ENCODE measurements at places on chromosomes 5 and 9.

- DNase-seq, result no peak
Measured at GRCh38 chr9:120524863-120525262, 55.1 kb downstream of the CDK5RAP2 start.

- DNase-seq, result no peak
Measured at GRCh38 chr5:149860801-149861322, 83.7 kb downstream of the PDE6A start.

DNA sequence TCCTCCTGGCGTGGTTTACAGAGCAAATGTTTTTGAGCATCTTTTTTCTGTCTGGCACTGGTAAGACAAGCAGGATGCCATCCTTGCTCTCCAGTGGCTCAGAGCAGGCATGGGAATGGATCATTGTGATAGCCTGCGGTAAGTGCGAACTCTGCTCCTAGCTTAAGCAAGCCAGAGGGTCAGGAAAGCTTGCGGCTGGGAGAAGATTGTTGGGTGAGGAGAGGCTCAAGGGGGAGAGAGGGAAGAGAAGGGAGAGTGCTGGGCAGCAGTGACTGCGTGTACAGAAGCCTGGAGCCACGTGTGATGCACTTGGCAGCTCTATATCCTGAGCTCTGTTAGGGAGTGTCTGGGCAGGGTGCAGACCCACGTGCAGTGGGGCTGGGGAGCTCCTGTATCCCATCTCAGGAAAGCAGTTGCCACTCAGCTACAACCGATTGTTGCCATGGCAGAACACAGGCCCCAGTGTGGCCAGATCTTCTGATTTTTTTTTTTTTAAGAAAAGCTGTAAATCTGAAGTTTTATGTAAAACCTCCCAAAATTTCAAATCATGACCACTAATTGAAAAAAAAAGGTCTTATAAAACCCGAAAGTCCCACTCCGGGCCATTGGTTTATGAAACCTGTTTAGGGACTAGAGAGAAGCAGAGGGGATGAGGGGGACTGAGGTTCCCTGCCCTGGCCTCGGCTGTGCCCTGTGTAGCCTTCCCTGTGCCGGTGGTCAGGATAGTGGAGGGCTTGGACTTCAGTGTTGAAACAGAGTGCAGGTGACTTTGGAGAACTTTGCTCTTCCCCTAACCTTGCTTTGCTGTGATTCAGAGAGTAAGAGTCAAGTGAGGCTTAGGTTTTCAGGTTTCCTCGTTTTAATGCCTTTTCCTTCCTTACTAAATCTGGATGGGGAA lies 67.3 kb downstream of the ZNF618 start:
- no peak for DNase-seq

GRCh38 chr5:145838276-145838675 lies 3.1 kb upstream of the PRELID2 start:
- DNase-seq, result no peak

- DNase-seq, result no peak
Measured at GRCh38 chr5:163363389-163363788, 74.0 kb upstream of the CCNG1 start.

DNA sequence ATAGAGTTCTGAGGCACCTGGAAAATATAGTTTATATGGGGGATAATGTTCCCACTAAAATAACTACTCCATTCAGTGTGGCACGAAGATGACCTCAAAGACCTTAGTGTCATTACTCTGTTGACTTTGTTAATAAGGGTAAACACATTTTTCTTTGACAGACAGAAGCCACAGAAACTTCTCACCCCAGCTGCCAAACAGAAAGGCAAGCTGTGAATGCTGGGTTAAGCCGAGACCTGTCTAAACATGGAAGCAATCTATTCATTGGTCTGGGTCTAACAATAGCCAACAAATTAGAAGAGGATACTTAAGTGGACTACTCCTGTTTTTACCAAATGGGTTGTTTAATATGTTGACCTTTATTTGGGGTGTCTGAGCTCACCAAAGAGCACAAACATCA lies 171.4 kb downstream of the TLE1 start:
- no peak for DNase-seq

DNA sequence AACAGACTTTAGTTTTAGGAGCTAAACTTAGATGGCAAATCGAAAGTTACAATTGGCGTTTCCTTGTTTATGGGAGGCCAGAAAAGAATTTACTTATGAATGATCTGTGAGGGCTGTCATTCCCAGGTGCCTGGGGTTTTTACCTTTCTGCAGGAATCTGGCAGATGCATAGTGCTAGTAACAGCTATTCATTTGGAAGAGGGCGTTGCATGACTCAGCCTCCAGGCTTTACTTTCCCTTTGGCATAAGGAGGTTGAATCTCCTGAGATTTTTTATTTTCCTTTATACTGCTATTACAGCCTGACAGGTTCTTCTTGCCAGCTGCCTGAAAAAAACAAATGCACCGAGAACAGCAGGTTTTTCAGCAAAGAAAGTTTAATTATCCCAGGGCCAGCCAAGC lies 30.0 kb downstream of the CARD6 start:
- peak; percentile 6 for DNase-seq

DNA sequence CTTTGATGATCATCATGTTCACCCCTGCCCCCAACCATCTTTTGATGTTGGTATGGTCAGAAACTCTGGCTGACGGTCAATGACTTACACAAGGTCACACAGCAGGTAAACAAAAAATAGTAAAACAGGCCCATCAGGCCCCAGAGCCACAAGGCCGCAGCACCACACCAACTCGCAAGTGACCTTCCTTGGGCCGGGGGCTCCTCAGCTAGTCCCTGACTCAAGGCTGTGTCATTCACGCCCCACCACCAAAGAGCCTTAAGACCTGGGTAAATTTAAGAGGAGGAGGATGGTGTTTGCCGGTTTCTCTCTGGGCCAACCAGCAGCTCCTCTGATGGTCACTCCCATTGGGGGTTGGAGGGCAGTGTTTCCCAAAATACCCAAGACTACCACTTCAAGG lies 55.8 kb downstream of the PSMB7 start:
- DNase-seq, result no peak

- DNase-seq, result no peak
Measured at GRCh38 chr9:37209431-37210386, 89.3 kb downstream of the ZCCHC7 start.

GRCh38 chr5:110262749-110263148 lies 463.7 kb downstream of the TMEM232 start:
- DNase-seq, result peak; percentile 71

DNA sequence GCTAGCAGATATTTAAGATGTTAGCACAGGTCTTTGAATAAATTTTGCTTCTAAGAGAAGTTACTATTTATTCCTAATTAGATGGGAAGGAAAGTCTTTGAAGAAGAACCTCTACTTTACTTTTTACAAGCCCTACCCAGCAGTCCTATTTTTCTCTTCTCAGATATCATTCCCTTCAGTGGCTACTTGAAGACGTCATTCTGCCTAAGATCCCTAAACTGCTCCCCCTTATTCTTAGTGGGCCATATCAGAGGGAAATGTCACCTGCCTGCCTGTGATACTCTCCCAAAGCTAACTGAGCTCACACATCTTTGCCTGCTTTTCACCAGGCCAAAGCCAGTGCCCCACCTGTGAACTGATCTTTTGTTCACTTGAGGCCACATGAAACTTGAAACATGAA lies 16.5 kb upstream of the TMED9 start:
- no peak for DNase-seq

DNA sequence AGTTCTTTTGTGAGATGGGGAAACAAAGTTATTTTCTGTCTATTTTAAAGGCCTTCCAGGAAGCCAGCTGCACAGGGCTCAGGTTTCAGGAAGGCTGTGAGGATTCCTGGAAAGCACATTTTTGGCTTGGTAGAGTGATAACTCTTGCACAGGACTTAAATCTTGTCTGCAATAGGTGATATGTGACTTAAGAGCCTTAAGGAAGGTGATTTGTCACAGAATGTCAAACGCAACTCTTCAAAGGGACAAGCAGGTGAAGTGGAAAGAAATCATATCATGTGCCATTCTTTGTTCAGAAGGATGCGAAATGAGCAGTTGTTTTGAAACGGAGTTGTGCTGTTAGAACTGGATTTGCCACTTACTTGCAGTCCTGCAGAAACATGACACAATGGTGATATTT lies 459.3 kb downstream of the MAT2B start:
- peak; percentile 53 for DNase-seq

DNA sequence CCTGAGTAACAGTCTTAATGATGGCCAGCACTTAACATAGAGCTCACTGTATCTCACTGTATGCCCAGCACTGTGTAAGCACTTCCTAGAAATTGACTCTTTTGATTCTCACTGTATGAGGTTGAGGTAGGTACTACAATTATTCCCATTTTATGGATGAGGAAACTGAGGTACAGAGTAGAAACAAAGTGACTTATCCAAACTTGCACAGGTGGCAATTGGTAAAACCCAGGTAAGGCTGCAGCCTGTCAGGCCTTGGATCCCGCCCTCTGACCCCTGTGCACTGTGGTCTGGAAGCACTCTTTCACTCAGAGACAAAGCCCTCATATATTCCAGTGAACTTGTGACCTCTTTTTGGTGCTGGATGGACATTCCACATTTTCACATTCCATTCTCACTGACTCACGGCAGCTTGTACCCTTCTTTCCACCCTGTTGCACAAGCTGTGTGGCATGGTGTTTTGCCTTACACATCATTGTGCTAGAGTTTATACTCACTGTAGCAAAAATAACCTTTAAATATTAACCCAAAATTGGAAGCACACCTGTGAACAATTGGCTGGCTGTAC lies 21.7 kb downstream of the ANKRD55 start:
- peak; percentile 97 for DNase-seq

DNA sequence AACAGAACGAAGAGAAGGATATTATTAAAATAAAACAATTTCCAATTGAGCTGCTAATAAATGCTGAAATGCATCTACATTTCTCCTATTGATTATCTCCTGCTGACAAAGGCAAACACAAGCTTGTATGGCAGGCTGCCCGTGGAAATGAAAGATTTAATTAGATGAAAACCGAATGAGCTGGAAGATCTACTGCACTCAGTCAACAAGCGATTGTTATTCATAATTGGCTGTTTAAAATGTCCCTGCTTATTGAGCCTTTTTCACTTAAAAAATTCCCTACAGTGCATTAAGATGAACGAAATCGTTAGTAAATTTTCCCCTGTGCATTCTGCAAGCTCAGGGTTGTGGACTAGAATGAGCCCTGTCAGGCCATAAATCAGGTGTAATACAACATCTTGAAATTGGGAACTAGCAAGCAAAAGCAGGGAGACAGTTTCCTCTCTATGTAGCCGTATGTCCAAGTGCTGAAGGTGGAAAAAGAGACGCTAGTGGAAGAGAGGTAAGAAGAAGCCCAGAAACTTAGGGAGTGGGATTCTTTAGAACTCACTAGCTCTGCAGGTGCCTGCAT lies 28.5 kb upstream of the KIF4B start:
- DNase-seq, result no peak

- no peak for DNase-seq
Measured at GRCh38 chr9:20442461-20443319, 179.6 kb downstream of the MLLT3 start.
